ENCODE measurements at places on chromosomes 11 and 22.
A peak's percentile ranks its signal among the peaks of the same experiment; 100 is the strongest.

GRCh38 chr11:26473216-26474194 lies 98.6 kb downstream of the MUC15 start:
- no peak for DNase-seq

DNA sequence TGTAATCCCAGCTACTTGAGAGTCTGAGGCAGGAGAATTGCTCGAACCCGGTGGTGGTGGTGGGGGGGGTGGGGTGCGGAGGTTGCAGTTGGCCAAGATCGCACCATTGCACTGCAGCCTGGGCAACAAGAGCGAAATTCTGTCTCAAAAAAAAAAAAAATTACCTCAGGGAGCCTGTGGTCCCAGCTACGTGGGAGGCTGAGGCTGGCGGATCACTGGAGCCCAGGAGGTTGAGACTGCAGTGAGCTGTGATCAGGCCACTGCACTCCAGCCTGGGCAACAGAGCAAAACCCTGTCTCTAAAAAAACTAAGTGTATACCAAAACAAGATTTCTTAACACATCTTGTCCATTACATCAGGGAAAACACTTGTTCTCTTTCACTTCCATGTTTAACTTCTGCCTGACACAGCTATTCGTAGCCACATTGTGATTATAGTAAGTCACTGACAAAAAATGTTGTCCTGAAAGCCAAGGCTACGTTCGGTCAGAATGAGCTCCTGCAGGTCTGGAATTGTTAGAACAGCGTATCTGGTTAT lies 1.4 kb downstream of the TMEM80 start:
- DNase-seq, result no peak

DNA sequence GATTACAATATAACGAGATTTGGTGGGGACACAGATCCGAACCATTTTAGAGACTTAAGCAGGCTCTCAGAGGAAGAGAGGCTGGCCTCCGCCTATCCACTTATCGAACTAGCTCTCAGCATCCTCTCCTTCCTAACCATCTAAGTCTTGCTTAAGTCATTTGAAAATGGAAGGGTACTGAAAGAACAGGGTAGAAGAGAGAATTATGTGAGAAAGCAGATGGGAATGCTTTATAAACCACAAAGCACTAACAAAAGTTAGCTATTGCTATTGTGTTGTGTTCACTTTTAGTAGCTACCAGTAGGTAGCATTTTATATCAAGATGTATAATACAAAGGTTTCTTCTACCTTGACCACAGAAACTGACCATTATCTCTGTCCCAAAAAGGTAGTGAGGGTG lies 153.4 kb upstream of the CADM1 start:
- no peak for DNase-seq

DNA sequence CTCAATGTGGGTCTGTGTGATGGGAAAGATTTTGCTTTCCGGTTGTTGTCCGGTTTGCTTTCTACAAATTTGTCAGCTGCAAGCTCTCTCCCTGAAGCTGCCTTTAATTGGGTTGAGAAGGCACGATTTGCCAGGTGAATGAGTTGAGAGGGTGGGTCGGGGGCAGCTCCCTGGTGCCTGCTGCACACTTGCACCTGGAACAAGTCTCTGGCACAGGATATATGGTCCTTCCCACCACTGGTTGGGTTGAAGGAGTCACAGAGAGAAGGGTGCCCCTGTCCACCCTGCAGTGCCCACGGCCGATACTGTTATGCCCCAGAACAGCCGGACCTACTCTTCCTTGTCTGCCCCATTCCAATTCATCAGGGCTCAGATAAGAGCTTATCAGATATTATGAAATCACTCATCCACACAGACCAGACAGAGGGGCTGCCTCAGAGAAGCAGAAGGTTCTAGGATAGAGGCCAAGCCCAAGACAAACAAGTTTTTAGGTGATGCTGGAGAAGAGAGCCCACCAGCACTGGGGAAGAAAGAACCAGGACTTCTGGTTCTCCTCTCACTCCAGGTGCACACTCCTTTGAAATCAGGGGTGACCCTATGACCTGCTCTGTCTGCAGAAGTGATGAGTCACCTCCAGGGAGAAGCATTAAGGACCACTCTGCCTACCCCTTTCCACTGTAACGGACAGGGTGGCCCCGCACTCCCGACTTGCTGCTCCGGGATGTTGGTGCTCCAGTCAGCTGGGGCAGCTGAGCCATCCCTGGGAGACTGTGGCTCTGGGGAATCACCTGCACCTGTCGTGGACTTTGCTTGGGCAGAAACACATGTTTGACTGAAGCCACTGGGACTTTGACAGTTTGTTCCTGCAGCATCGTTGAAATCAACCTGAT lies 45.3 kb downstream of the RTL6 start:
- DNase-seq, result no peak

- no peak for DNase-seq
These were observed 74.0 kb upstream of the WNT11 start for GRCh38 chr11:76280151-76280881.

DNA sequence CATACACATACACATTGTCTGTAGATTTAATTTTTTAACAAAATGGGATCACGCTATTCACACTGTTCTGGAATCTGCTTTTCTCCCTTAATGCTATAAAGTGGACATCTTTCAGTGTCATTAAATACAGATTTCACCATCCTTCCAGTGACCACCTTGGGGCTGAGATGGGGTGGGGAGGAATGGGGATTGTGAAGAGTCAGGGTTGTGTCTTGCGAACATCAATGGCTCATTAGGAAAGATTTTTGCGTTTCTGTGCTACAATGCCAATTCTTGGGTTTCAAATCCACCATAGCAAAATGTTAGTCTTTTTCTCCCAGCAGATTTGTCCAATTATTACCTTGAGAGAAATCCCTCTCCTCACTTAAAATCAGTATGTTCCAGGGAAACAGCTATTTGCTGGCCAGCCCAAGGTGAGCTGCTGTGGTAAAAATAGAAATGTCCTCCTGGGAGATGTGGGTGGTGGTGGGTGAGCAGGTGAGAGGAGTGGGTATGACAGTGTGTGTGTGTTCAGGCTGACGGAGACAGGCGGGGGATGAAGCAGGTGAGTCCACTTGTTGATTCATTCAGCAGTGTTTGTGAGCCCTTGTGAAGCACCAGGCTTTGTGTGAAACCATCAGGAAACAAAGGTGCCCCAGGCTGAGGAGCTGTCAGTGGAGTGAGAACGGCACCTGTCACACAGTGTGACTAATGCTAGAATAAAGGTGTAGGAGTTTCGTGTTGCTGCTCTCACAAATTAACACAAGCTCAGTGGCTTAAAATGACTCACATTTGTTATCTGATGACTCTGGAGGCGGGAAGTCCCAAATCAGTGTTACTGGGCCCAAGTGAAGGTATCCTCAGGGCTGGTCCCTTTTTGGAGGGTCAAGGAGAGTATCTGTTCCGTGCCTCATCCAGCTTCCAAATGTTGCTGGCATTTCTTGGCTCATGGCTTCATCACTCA lies 1.7 kb upstream of the CBX6 start:
- DNase-seq, result no peak

- no peak for DNase-seq
These were observed 125.3 kb upstream of the C11orf58 start for GRCh38 chr11:16613262-16613511.

GRCh38 chr11:35611741-35612140 lies 6.5 kb upstream of the FJX1 start:
- no peak for DNase-seq

- DNase-seq, result peak; percentile 23
These were observed 16.3 kb upstream of the CYP2R1 start for GRCh38 chr11:14908214-14908880.

- no peak for DNase-seq
These were observed 23.7 kb upstream of the MICAL3 start for GRCh38 chr22:18048041-18048440.

GRCh38 chr11:95123556-95123955 lies 33.9 kb downstream of the ENDOD1 start:
- no peak for DNase-seq
